ENCODE measurements at places on chromosomes 7 and 10. TPM values are rescaled to one million over a fixed set of nuclear protein-coding genes. Genes with fewer than 3 reads are reported as not detected.

- no peak for DNase-seq
Observed at GRCh38 chr10:86646933-86647332, 7.4 kb upstream of the OPN4 start.

NUPR2 gene
- not detected for total RNA-seq

LDB3 gene
- 0.53 TPM for total RNA-seq

GRCh38 chr10:77602913-77603533 lies 34.6 kb downstream of the KCNMA1 start:
- DNase-seq: peak; percentile 26

GRCh38 chr10:126111516-126111915 lies 215.2 kb downstream of the FANK1 start:
- DNase-seq: no peak

DNA sequence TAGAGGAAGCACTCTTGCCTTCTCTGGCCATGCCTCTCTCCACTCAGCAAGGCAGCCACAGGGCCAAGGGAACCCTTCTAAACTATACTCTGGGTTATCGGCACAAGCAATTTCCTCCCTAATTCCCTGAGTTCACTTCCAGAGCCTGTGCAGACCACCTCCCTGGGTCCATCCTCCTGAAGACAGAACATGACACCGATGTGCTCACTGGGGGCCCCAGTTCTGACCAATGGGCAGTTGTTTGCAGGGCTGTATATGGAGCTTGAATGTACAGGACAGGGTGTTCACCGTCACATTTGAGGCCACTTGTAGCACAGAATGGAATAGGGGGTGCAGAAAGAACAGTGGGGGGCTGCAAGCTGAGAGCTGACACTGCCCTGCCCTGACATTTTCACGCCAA lies 77.7 kb downstream of the TFEC start:
- peak; percentile 6 for DNase-seq

- DNase-seq: no peak
Observed at GRCh38 chr7:70338015-70338414, 739.7 kb downstream of the AUTS2 start.

DNA sequence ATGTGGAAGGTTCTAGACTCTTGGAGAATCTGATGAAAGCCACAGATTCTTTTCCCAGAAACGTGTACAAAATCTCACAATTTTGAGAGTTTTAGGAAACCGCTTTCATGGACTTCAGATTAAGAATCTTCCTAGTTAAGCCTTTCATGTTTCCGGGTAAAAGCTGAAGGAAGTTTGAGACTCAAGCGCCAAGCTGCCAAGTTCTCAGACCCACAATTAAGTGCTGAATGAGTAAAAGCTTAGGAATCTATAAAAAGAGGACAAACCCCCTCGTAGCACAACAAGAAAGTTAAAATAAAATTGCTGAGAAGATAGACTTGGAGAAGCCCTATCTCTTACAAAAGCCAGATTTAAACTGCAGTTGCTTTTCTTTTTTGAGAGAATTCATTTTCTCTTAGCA lies 99.6 kb downstream of the ST8SIA6 start:
- DNase-seq: no peak

GRCh38 chr7:154953006-154953684 lies 49.8 kb downstream of the PAXIP1 start:
- DNase-seq: peak; percentile 57

GRCh38 chr10:31707093-31708039 lies 221.3 kb downstream of the ARHGAP12 start:
- no peak for DNase-seq

Measured in SJCRH30 (cell line).